Neural progenitor cell (in vitro differentiated cells): ENCODE measurements at places on chromosomes 11 and 22. TPM values are rescaled to one million over a fixed set of nuclear protein-coding genes. Genes with fewer than 3 reads are reported as not detected.

KCTD14 gene
- total RNA-seq: 4.3 and 5.3 TPM in 2 replicates

PRG3 gene
- total RNA-seq: not detected in 2 replicates

DNA sequence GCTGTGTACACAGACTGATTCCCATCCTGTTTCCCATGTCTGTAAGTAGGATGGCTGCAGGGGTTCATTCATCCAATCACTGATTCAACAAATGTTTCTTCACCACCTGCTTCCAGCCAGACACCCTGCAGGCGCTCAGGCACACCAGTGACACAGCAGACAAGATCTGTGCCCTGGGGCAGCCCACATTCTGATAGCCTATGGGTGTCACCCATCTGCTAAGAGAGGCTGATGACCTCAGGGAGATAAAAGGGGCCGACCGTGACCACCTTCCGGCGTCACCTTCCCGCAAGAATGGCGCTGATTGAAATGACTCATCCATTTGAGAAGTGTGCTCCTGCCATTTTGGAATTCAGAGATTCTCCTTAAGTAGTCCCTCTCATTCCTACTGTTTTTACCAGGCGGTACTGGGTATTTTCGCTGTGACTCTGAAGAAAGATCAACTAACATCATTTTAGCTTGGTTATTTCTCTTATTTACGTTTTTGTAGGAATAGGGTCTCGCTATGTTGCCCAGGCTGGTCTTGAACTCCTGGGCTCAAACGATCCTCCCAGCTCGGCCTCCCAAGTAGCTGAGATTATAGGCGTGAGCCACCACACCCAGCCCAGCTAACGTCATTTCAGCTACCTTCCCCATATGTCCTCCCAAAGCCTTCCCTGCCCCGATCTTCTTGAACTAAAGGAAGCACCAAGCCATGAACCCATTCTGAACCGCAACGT lies 73.2 kb upstream of the BID start:
- DNase-seq: no peak

CARD18 gene
- not detected in 2 replicates for total RNA-seq

- DNase-seq: no peak
Observed at GRCh38 chr11:75276186-75276585, 35.6 kb downstream of the TPBGL start.
